CD4-positive, alpha-beta T cell treated with Interferon alpha-2 for 1 hour (primary cell): ENCODE measurements at places on chromosomes 5 and 9.

DNA sequence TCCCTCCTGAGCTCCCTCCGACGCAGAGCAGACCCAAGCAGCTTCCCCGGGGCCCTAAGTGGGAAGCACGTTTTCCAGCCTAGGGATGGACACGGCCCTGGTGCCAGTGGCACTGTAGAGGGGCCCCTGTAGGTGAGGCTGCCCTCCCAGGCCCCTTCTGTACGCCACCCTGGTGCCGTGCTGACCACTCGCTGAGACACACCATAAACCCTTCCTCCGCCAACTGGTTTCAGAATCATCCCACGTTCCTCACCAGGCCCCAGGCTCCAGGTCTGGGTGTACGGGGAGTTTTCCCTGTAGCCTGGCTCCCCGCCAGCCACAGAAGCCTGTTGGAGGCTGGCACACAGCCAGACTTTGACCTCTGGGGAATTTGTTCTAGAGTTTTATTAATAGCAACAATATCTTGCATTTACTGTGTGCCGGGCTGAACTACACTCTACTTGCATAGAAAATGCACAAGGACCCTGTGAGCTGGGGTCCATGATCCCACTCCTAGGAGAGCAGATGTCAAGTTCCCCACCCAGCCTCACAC, 18.2 kb upstream of the WDR38 start:
- DNase-seq: no peak

GRCh38 chr5:144566747-144567420, 396.2 kb downstream of the KCTD16 start:
- DNase-seq: no peak

GRCh38 chr5:132489871-132490483, 596 bp downstream of the IRF1 start:
- peak; percentile 46 for DNase-seq

GRCh38 chr9:3857673-3858072, 331.9 kb upstream of the RFX3 start:
- no peak for DNase-seq

DNA sequence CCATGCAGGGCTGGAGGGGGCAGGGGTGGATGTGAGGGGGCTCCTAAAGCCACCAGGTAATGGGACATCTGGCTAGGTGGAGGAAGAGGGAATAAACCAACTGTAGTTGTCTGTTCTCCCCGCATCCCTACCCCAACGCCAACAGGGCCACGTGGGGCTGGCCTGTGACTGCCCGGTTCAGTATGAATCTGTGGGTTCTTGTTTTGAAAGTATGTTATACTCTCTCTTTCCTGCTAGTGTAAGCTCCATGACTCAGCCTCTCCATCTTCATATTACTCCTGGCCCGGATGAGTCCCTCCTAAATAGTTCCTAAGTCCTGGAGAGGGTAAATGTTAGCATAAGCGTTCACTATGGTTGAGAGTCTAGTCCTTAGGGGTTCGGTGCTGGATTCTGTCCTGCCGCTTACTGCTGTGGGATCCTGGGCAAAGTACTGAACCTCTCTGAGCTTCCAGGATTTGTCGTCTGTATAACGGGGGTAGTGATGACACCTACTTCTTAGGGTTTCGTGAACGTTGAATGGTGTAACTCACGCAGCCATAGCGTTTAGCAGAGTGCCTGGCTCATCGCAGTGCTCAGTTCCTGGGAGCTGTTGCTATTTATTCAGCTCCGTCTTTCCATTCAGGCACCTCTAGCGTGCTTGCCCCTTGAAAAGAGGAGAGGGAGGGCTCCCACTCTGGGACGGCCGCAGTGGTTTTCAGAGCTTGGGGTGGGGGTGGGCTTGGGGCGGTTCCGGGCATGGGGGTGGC, 28.8 kb downstream of the LHX2 start:
- DNase-seq: no peak

DNA sequence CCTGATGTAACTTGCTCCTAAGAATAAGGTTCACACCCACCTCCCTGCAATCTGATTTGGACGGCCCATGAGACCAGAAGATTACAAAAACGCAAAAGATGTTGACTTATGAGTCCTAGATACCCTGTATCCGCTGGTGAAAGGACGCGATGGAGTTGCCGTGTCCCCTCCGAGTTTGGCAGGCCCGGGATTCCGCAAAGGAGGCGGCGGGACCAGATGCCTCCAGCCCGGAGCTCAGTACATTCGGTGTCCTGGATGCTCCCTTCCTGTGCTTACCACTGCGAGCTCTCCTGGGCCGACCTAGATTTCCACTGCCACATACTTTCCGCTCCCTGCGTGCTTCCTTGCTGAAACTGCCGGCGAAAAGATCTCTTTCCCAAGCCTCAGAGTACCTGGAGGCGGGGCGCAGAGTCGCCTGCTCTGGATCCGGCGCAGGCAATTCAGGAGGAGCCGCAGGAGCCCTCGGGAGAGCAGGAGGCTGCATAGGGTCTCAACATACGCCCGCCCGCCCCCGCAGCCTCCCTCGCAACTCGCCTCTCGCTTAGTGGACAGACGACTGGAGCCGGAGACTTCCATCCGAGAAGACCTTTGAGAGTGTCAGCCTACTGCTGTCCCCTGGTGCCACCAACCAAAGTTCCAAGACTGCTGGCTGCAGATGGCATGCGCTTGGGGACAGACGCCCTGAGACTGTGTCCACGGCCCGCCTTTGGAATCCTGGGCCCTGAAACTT, 39.8 kb downstream of the ANXA2R start:
- DNase-seq: no peak

DNA sequence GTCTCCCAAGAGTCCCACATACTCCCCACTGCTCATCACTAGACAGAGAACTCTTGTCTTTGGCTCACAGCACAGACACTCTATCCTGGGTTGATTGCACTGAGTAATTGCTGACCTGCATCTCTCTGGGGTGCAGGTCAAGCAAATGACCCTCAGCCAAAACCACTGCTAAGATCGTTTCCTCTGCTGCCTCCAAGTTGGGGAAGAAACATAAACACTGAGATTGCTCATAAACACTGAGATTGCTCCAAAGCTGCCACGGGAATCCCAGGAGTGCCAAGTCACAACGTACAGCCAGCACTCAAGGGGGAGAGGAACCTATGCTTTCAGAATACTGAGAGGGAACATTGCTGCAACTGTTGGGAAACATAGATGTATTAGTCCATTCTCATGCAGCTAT, 1402.1 kb upstream of the ACO1 start:
- no peak for DNase-seq

GRCh38 chr9:126066131-126066530, 260.5 kb upstream of the MVB12B start:
- no peak for DNase-seq

DNA sequence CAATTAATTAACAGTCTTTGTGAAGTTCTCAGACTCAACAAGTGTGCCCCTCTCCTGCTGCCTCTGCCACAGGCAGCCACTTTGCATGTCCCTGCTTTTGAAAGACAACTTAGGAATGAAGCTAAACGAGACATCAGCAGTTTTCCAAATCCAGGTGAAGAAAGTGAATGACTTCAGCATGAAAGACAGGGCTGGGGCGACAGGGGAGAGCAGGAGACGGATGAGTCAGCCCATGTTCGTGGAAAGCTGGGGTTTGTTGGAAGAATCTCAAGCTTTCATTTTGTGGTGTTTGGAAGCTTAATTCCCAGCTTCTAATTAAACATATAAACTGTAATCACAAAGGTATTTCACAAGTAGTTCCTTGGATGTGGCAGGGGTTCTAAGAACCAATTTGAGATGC, 207.8 kb upstream of the MAP3K1 start:
- no peak for DNase-seq

- DNase-seq: peak; percentile 57
Observed at GRCh38 chr9:20314981-20315380, 307.3 kb downstream of the MLLT3 start.

- no peak for DNase-seq
Observed at GRCh38 chr5:17157294-17157693, 60.1 kb upstream of the BASP1 start.

DNA sequence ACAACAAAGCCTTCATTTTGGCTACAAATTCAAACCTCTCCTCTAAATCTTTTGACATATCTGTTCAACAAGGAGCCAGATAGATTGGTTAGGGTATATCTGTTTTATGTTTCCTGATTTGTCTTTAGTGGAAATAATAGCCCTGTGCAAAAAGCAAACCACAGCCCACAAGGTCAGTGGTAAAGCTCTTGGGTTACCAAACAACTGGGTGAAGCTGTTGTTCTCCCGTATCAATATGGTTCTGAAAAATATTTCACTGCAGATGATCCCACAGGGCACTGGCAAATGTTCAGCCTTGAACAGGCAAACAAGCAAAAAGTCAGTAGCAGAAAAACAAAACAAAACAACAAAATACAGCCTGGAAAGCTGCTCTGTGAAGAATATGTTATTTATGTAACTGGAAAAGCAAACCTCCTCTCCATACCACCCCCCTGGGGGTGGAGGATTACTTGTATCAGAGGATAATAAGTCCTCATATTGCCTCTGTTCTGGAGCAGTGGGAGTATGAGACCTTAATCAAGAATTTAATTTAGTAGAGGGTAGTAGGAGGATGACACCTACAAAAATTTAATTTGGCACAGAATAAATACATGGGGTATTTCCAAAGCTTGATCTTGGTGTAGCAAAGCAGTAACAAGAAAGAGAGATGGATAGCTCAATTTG, 20.8 kb upstream of the PTBP3 start:
- no peak for DNase-seq

- DNase-seq: no peak
Observed at GRCh38 chr9:113790093-113790492, 86.0 kb upstream of the ZNF618 start.

DNA sequence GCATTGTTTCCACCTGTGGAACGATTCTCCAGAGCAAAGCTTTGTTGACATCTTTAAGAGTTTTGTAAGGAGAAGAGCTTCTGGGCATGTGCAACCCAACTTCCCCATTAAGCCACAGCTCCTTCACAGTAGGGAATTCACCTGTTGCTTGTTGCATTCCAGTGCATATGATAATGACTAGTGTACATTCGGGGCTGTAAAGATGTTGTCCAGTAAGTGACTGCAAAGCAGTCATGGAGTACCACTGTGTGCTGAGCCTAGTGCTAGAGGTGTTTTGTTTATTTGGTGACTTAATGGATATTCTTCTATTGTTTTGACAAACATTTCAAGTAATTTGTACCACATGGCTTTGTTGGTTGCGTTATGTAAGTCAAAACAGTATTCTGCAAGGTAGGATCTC, 12.8 kb downstream of the UGCG start:
- no peak for DNase-seq

GRCh38 chr5:29720954-29721353, 1472.5 kb upstream of the CDH6 start:
- no peak for DNase-seq
